ENCODE measurements at places on chromosomes 12 and 14. TPM values are rescaled to one million over a fixed set of nuclear protein-coding genes. Genes with fewer than 3 reads are reported as not detected.

DNA sequence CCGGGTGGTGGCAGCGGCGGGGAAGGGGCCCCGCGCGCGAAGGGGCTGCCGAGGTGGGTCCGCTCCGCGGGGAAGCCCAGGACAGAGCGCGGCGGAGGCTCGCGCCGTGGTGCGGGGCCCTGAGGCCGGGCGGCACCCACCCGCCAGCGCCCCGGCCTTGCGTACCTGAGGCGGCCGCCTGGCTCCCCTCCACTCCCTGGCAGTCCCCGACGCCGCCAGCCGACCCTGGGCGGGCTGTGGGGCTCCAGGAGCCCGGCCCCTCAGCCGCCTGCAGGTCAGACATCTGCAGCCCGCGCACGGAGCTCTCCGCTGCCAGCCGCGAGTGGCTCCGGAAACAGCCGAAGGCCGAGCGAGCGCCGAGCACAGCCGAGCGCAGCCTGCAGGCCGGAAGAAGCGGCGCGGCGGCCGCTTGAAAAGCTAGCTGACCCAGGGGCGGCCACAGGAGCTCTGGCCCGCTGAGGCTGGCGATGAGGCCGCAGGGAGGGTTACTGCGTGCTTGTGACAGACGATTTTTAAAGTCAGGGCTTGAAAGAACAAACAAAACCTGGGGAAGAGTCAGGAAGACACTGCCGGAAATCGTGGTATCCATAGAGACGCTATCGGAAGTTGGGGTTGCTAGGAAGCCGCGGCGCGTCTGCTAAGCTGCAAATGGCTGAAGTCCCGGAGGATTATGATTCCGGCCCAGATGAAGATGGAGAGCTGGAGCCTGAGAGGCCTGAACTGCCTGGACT, at the start of the genes SAMD15 and TMED8:
TSS of gene SAMD15 (plus strand) at position 609 of the 731 bp plus-strand sequence. CDS start at position 649, 40 bp downstream.
TSS of gene TMED8 (minus strand) at position 324 of the 731 bp plus-strand sequence. CDS start at position 283, 41 bp downstream.
- no peaks in the 10 kb centered on the region for H3K27me3 ChIP-seq
- peak within 1 kb of the TSS; percentile 90 for H3K4me3 ChIP-seq
- peak within 1 kb of the TSS; percentile 74 for H3K27ac ChIP-seq
- H3K4me1 ChIP-seq = peaks cover 11% of the 10 kb centered on the region

DNA sequence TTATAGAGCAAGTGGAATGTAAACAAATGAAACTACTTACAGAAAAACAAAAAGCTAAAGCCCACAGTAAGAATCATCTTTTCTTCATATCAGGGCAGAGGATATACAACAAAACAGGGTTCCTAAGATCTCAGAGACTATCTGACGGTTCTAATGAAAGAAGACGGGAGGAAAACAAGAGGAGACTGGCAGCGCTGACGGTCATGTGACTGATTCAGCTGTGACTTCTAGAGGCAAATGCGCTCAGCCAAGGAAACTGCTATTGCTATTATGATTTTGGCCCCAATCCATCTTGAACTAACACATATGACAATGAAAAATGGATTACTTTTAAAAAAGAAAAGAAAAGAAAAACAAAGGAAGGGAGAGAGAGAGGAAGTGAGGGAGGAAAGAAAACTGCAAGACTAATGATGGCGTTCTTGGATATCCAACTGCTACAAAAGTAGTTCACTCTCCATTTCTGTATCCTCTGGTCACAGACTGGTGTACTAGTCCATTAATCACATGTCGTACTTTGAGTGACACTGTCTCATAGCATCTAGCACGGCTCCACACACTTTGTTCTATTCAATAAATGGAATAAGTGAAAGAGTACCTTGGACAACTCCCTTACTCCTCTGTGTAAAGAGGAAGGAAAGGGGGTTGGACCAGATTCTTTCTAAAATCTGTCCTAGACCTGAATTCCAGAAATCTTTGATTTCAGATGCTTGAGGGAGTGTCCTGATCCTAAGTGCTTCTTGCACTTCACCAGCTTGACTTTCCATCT, 119.3 kb downstream of the DAD1 start:
- no peak overlapping the region for H3K4me3 ChIP-seq
- DNase-seq = no peak
- no peaks in the 10 kb centered on the region for H3K27me3 ChIP-seq

DNA sequence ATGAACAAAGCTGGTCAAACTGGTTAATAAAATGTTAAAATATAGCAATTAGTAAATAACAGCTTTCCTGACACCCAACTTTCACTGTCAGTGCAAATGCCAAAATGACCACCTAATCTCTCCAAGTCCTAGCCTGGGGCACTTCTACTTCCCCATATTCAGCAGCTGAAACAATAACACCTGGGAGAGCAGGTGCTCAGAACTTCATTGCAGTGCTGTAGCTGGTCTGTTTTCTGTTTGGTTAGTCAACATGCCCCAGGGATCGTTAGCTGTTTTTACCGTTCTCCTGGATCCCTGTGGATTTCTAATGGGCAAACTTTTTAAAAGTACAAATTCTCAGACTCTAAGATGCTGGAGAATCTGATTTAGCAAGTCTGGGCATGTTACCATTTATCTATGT, 759.7 kb downstream of the GALC start:
- H3K36me3 ChIP-seq = no peaks in the 10 kb centered on the region
- no peak for DNase-seq
- H3K27ac ChIP-seq = no peak overlapping the region
- H3K4me1 ChIP-seq = no peaks in the 10 kb centered on the region

- H3K27me3 ChIP-seq = peaks cover 3% of the 10 kb centered on the region
- no peaks in the 10 kb centered on the region for H3K4me1 ChIP-seq
- no peaks in the 10 kb centered on the region for H3K36me3 ChIP-seq
- no peak overlapping the region for H3K4me3 ChIP-seq
Observed at GRCh38 chr12:110780448-110780847, 37.8 kb upstream of the PPP1CC start.

DNA sequence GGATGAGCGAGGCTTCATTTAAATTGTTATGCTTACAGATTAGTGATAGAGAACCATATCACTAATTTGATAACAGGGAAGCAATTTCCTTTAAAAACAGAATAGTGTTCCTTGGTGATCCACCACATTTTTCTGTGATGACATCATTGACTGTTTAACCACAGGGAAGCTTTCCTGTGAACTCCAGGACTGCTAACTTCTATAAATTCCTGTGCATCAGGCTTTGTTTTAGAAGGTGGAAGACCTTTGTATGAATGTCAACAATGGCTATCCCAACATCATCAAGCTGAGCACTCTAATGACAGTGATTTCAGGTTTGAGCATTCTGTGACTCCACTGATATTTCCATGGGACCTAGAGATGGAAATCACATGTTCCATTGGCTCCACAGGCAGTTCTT, 177.1 kb downstream of the RMST start:
- H3K27me3 ChIP-seq = peaks cover 2% of the 10 kb centered on the region
- H3K27ac ChIP-seq = no peak overlapping the region
- no peaks in the 10 kb centered on the region for H3K36me3 ChIP-seq
- no peaks in the 10 kb centered on the region for H3K4me1 ChIP-seq

- peak overlapping the region; percentile 47 for H3K27ac ChIP-seq
- no peaks in the 10 kb centered on the region for H3K36me3 ChIP-seq
- no peak overlapping the region for H3K4me3 ChIP-seq
- H3K4me1 ChIP-seq = peaks cover 15% of the 10 kb centered on the region
Observed at GRCh38 chr12:29241821-29242591, 92.9 kb downstream of the FAR2 start.

- H3K27ac ChIP-seq = no peak overlapping the region
- H3K27me3 ChIP-seq = no peaks in the 10 kb centered on the region
- H3K4me1 ChIP-seq = no peaks in the 10 kb centered on the region
- no peaks in the 10 kb centered on the region for H3K36me3 ChIP-seq
- no peak for DNase-seq
- H3K4me3 ChIP-seq = no peak overlapping the region
Observed at GRCh38 chr12:110649341-110649847, 35.5 kb downstream of the TCTN1 start.

DNA sequence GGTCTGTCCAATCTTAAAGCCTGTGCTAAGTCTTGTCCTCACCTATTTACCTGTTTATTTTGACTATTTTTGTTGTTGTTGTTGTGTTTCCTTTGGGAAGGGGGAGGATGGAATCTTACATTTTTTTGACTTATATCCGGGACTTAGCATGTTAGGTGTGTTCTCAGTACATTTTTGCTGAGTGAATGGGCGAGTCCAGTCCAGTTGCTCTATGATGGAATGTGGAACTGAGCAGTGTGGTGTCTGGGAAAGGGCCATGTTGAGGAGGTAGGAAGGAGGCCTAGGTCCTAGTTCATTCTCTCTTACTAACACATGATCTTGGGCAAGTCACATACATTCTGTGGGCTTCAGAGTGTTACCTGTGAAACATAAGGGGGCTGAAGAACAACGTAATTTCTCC, 80.9 kb upstream of the SLC38A2 start:
- no peaks in the 10 kb centered on the region for H3K27me3 ChIP-seq
- no peak for DNase-seq
- H3K4me1 ChIP-seq = peaks cover 12% of the 10 kb centered on the region
- no peak overlapping the region for H3K4me3 ChIP-seq
- no peak overlapping the region for H3K27ac ChIP-seq

GRCh38 chr12:754851-755562, 2.6 kb downstream of the WNK1 start:
- H3K36me3 ChIP-seq = no peaks in the 10 kb centered on the region
- H3K4me3 ChIP-seq = peak overlapping the region; percentile 82
- peak; percentile 51 for DNase-seq
- peak overlapping the region; percentile 14 for H3K27ac ChIP-seq

- H3K4me1 ChIP-seq = peaks cover 62% of the 10 kb centered on the region
- no peak overlapping the region for H3K4me3 ChIP-seq
- peaks cover 13% of the 10 kb centered on the region for H3K36me3 ChIP-seq
- H3K27me3 ChIP-seq = no peaks in the 10 kb centered on the region
Observed at GRCh38 chr12:27575762-27576118, 51.7 kb downstream of the PPFIBP1 start.

- no peak for DNase-seq
- H3K36me3 ChIP-seq = no peaks in the 10 kb centered on the region
- no peaks in the 10 kb centered on the region for H3K27me3 ChIP-seq
Observed at GRCh38 chr14:90538716-90539495, 142.1 kb downstream of the CALM1 start.

DNA sequence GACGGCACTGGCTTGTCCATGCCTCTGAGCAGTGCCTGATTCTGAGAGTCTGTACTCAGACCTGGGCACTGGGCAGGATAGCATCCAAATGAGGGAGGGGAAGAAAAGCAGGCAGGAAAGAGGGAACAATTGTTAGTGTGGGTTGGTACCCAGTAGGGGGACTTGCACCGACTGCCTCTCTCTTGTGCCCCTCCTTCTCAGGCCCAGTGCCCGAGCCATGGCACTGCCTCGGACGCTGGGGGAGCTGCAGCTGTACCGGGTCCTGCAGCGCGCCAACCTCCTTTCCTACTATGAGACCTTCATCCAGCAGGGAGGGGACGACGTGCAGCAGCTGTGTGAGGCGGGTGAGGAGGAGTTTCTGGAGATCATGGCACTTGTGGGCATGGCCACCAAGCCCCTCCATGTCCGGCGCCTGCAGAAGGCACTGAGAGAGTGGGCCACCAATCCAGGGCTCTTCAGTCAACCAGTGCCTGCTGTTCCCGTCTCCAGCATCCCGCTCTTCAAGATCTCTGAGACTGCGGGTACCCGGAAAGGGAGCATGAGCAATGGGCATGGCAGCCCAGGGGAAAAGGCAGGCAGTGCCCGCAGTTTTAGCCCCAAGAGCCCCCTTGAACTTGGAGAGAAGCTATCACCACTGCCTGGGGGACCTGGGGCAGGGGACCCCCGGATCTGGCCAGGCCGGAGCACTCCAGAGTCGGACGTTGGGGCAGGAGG, 2.2 kb downstream of the NAB2 start:
- DNase-seq = no peak
- no peak overlapping the region for H3K27ac ChIP-seq
- H3K36me3 ChIP-seq = peaks cover 28% of the 10 kb centered on the region
- H3K27me3 ChIP-seq = no peaks in the 10 kb centered on the region
- peak overlapping the region; percentile 93 for H3K4me3 ChIP-seq

GRCh38 chr14:101207897-101208296, 304.4 kb upstream of the RTL1 start:
- no peaks in the 10 kb centered on the region for H3K36me3 ChIP-seq
- H3K4me3 ChIP-seq = no peak overlapping the region
- no peak for DNase-seq

GRCh38 chr12:55065535-55065934, 45.8 kb downstream of the NEUROD4 start:
- H3K4me1 ChIP-seq = no peaks in the 10 kb centered on the region
- DNase-seq = no peak
- peaks cover 8% of the 10 kb centered on the region for H3K27me3 ChIP-seq
- no peaks in the 10 kb centered on the region for H3K36me3 ChIP-seq
- no peak overlapping the region for H3K27ac ChIP-seq
- no peak overlapping the region for H3K4me3 ChIP-seq

DNA sequence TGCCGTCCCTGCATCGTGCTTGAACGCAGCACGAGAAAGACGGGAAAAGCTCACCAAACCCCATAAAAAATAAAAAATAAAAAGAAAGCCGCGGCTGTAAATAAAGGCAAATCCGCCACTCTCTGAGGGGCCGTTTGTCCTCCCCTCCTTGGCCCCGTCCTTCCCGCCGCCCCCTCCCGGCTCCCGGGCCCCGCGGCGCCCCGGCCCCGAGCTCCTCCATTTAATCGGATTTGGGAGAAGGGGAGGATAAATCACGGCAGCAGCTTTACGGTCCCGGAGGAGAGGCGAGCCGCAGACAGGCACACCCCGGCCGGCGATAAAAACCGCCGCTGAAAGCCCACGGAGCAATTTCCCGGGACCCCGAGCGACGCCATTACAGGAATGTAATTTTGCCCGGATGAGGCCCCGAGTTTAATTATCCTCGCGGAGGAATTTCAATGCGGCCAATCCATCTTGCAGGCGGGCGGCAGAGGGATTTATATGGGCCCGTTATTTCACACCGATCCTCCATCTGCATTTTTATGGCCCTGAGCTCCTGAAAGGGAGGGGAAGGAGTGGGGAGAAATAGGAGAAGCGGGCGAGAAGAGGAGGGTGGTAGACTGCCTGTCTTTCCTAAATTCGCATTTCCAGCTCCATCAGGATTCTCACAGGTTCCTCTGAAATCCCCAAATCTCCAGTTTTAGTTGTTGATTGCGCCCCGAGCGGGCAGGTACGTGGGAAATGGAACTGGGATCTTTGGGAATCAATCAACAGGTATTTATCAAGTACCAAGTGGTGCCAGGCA, 1.3 kb upstream of the ATP5MC2 start:
- H3K4me1 ChIP-seq = peaks cover 24% of the 10 kb centered on the region
- H3K27me3 ChIP-seq = no peaks in the 10 kb centered on the region
- H3K27ac ChIP-seq = peak overlapping the region; percentile 67
- peak overlapping the region; percentile 48 for H3K4me3 ChIP-seq
- no peak for DNase-seq

The COX6A1 gene
- total RNA-seq = 388 TPM

The CCND2 gene
- total RNA-seq = 607 TPM

The BRF1 gene
- 20.5 TPM for total RNA-seq

The ATG101 gene
- 60.4 TPM for total RNA-seq

The GPR137C gene
- total RNA-seq = 1.1 TPM

The HOXC10 gene
- total RNA-seq = not detected
